Body of pancreas (tissue), 4 donors: ENCODE measurements at places on chromosomes 7 and 10.

- H3K4me1 ChIP-seq = no peaks in the 10 kb centered on the region
- H3K27ac ChIP-seq = no peak overlapping the region
- DNase-seq = no peak
These were observed 779.9 kb downstream of the GRM8 start for GRCh38 chr7:126472825-126473224.

DNA sequence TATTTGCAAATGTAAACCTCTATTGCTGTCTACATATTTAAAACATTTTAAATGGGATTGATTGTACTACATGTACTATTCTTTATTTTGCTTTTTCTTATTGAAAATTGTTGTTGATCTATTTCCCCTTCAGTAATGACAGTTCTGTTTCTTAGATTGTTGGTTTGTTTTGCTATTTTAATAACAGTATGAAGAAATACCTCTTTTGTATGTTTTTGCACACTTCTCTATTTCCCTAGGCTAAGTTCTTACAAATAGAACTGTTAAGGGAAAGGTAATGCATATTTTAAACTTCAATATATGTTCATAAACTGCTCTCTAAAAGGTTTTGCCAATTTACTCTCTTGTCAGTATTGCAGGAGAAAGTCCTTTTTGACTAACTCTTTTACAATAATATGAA is 195.0 kb upstream of the PRPS1L1 start:
- no peak for DNase-seq
- H3K27ac ChIP-seq = no peak overlapping the region

- H3K4me1 ChIP-seq = peaks cover 14% of the 10 kb centered on the region
- no peaks in the 10 kb centered on the region for H3K27me3 ChIP-seq
- peak; percentile 56 for DNase-seq
- peak overlapping the region; percentile 29 for H3K27ac ChIP-seq
These were observed 4.6 kb downstream of the TRPV6 start for GRCh38 chr7:142880876-142881505.

- no peak overlapping the region for H3K4me3 ChIP-seq
- no peaks in the 10 kb centered on the region for H3K4me1 ChIP-seq
- H3K36me3 ChIP-seq = no peaks in the 10 kb centered on the region
- no peaks in the 10 kb centered on the region for H3K27me3 ChIP-seq
- no peak for DNase-seq
These were observed 249.0 kb downstream of the C7orf25 start for GRCh38 chr7:42662862-42663261.
